Kidney (tissue), 22 donors: ENCODE measurements at places on chromosomes 3 and 15. TPM values are rescaled to one million over a fixed set of nuclear protein-coding genes. Genes with fewer than 3 reads are reported as not detected.
A peak's percentile ranks its signal among the peaks of the same experiment; 100 is the strongest.

DNA sequence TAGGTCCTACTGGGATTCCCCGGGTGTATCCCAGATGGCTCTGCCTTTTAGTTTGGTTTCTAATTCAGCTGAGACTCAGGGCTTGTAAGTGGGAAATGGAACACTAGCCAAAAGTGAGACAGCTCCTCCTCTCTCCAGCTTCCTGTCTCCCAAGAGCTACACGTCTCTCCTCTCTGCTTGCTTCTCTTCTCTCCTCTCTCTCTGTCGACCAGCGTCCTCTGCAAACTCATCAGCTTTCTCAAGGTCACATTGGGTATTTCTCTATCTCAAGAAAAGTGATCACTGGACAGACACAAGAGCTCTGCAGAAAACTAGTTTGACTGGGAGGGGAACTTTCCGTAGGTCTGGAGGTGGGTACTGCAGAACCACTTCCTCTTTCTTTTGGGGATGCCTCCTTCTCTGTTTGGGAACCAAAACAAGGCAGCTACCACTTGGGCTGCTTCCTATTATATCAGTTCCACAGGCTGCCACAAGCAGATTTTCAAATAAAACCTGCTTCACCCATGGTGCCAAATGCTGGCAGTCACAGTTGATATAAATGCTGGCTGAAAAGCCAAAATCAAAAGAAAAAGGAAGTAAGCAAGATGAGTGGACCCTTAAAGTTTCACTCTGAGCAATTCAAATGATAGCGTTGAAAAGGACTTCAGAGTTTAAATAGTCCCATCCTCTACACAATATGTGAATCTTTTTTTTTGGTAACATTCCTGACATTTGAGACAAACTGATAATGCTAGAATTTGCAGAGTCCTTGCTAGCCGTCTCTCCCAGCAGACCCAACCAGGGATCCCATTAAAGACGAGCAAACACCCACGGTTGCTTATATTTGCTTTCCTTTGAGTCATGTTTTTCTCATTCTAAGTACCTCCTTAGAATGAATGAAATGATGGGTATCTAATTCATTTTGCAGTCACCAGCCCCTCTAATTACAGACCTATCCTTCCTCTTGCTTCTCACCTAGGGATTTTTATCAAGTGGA lies 7.2 kb upstream of the DYNC1LI1 start:
- DNase-seq, result peak; percentile 45

- DNase-seq, result no peak
These were observed 399.7 kb downstream of the VPS13C start for GRCh38 chr15:61660579-61660978.

DNA sequence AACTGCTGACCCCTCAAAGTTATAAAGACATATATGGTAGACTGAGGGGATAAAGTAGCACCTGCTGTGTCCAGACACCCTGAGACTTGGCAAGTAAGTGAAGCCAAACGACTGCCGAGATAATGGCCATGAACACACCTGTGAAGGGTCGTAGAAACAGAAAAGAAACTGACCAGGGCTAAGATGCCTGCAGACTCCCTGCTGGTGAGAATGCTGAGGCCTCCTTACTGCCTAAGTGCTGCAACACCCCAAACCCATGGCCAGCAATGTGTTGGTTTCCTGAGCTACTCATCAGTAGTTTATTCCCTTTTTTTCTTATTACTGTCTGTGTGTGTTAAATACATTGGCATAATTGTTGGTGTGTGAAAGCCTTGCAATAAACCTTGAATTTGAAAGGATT lies 233.8 kb downstream of the ZNF385D start:
- DNase-seq, result no peak

Gene C2CD4A
- polyA plus RNA-seq, result 0.17 TPM

Gene CA12
- polyA plus RNA-seq, result 242 TPM
